Activated naive CD4-positive, alpha-beta T cell treated with Interleukin-2 at 50 U/mL for 16 hours (primary cell): ENCODE measurements at places on chromosomes 7 and 10.

DNA sequence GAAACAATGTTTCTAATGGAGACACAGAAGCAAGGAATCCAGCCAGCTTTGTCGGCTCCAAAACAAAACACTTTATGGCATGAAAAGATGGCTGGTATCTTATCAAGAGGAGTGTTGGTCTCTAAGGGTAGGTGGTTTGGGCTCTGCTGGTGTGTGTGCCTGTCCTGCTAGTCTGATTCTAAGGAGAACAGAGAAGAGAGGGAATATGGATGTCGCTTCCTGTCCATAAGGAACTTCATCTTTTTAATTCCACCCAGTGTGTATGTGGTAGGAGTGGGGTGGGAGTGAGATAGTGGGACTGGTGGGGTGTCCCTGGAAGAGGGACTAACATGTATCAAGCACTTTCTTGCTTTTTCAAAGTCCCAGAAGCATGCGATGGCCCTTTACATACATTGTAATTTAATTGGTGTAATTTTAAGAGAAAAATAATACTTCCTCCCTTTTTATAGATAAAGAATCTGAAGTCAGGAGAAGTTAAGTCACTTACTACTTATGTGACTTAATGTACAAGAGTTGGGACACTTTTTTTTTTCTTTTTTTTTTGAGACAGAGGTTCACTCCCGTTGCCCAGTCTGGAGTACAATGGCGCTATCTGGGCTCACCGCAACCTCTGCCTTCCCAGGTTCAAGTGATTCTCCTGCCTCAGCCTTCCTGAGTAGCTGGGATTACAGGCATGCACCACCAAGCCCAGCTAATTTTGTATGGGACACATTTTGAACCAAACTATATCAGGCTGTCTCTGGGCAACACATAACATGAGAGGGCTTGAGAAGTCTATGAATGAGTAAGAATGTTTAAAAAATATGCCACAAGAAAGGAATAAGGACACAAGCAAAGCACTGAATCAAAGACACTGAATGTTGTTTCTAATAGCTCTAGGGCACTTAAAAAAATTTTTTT lies 18.8 kb downstream of the NT5C3A start:
- DNase-seq, result no peak

- no peak for DNase-seq
Observed at GRCh38 chr7:22417349-22417748, 60.4 kb upstream of the RAPGEF5 start.

DNA sequence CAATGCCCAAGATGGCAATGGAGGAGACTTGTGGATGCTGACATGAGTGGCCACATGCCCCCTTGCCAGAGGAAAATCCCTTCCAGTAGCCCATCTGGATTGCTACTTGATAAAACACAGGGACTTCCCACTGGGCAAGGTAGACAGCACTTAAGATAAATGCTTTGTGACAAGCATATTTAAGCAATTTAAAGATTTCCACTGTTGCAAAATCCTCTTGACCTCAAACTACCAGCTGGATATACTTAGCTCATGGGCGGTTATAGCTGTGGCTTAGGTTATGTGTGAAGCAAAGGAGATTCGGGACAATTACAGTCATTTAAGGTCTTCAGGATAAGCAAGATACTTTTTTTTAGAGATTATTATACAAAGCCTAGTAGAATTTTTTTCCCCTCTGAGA lies 238.1 kb downstream of the BMPER start:
- DNase-seq, result no peak

DNA sequence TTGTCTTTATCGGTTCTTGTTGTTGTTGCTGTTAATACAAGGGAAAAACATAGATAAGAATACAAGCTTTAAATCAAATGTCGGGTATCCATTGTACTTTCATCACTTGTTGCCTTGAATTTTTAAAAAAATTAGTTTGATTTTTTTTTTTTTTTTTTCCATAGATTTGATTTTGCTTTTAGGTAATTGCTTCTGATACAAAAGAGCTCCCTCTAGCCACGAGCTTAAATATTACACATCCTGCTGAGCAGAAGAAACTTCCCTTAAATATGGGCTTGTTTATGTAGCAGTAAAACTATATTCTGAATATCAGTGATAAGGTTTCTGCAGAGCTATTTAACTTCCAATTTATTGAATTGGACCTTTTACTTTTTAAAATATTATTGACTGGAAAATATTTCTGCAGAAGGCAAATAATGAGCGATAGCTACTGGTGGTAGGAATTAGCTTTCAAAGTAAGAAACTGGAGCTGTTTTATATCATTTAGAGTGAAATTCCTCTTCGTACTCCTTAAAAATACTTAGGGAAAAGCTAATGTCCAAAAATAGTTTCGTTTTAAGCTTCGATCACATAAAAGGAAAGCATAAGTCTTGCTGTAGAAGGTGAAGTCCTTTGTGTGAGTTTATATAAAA lies 216.9 kb downstream of the POLR1F start:
- DNase-seq, result no peak

GRCh38 chr7:23539494-23539907 lies 7.7 kb upstream of the TRA2A start:
- no peak for DNase-seq

GRCh38 chr7:85102813-85103350 lies 84.0 kb downstream of the SEMA3D start:
- DNase-seq, result no peak

DNA sequence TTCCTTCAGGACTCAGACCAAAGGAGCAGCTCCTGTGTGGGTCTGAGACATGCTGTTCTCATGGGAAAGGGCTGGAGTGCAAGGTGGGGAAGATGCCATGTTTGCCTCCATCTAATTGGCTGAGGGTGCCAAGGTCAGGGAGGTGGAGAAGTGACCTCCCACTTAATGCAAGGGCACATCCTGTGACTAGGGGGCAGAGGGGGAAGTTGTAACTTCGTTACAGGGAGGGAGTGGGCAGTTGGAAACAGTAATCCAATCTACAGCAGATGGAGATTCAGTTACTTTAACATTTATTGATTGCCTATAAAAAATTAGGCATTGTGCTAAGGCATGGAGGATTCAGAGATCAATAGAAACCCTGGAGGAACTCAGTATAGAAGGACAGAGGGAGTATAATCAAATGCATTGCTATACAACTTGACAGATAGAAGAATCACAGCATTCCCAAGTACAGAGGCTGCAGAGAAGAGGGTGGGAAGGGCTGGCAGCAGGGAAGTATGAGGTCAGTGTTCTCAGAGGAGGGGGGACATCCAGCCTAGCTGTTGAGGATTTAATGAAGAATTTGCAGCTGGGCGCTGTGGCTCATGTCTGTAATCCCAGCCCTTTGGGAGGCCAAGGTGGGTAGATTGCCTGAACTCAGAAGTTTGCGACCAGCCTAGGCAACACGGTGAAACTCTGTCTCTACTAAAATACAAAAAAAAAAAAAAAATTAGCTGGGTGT lies 75.9 kb downstream of the CCNY start:
- DNase-seq, result no peak

GRCh38 chr10:117410557-117410956 lies 35.3 kb upstream of the PDZD8 start:
- DNase-seq, result no peak

DNA sequence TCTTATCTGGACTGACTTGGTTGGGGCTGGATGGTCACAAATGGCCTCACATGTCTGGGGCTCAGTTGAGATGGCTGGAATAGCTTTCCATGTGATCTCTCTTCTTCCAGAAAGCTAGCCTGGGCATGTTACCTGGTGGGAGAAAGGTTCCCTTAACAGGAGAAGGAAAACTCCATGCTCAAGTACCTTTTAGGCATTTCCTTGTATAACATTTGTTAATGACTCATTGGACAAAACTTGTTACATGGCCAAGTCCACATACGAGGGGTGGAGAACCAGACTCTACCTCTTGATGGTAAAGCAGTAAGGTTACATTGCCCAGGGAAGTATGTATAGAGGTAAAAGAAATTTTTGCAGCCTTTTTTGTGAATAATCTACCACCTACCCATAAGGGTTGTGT lies 826.4 kb downstream of the LRMDA start:
- no peak for DNase-seq

DNA sequence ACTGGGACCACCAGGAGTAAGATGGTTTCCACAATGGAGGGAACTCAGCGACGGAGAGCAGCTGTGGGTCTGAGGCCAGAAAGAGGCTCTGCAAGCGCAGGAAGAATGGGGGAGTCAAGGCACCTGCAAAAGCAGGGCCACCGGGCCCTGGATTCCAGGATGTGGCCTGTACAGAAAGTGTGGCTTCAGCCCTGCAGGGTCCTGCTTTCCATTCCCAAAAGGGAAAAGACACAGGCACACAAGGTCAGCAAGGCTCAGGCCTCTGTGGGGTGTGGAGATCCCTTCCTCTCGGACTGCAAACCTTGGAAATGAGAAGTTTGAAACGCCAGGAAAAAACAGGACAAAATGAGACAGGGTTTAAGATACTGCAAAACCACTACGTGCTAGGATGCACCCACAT lies 232.5 kb downstream of the TNS3 start:
- no peak for DNase-seq

DNA sequence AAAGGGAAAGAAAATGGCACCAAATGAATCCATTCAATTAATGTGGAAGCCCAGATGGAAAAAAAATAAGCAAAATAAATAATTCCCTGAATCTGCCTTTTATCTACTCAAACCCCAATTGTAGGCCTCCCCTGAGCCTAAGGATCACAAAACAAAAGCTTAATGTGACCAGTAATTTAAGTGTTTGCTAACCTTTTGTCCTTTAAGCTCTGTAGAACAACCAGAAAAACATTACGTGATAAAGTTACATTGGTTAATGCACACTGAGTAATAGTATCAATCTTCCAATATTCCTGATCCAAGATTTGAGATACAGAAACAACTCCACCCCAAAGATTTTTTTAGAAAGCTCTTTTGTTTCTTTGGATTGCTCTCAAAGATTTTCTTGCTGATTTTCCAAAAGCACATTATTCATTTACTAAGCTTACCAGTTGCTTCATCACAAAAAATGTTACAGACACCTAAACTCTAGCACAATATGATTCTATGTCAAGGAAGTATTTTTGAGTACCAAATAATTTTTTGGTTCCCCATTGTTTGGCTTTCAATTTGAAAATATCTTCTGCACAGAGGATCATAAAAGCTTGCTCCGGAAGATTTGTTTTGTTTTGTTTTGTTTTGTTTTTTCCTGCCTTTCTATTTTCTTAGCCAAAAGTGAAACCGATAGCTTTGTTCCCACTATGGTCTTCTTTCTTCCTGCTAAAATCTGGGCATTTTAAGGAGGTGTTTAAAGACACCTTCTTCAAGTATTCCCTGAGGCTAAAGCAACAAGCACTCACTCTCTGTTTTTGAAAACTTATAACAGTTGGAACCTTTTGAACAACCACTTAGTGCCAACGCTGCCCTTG lies 54.2 kb downstream of the TRIL start:
- no peak for DNase-seq

DNA sequence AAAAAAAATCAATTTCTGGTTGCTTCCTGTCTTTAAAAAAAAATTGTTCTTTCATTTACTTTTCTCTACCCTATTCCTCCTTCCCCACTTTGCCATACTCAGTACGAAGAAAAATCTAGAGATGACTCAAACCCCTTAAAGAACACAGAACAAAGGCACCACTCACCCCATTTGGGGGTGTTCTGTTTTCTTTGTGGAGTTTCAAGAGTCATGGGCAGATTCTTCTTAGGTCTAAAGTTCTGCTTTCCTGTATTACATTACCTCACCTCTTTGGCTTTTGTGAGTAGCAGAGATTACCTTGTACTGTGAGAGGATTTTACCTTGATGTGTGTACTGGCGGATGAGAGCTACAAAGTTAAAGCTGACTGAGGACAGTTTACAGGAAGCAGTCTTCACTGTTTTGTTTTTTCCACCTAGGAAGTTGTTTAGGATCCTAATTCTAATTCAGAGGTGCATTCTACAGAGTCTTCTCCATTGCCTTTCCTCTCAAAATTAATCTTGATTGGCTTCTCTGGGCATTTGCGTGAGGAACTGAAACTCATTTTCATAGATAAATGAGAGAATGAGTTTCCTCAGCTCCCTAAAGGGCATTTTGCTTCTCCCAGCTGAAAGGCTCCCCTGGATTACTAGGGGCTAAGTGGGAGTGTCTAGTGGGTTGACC lies 20.7 kb downstream of the AVL9 start:
- no peak for DNase-seq

DNA sequence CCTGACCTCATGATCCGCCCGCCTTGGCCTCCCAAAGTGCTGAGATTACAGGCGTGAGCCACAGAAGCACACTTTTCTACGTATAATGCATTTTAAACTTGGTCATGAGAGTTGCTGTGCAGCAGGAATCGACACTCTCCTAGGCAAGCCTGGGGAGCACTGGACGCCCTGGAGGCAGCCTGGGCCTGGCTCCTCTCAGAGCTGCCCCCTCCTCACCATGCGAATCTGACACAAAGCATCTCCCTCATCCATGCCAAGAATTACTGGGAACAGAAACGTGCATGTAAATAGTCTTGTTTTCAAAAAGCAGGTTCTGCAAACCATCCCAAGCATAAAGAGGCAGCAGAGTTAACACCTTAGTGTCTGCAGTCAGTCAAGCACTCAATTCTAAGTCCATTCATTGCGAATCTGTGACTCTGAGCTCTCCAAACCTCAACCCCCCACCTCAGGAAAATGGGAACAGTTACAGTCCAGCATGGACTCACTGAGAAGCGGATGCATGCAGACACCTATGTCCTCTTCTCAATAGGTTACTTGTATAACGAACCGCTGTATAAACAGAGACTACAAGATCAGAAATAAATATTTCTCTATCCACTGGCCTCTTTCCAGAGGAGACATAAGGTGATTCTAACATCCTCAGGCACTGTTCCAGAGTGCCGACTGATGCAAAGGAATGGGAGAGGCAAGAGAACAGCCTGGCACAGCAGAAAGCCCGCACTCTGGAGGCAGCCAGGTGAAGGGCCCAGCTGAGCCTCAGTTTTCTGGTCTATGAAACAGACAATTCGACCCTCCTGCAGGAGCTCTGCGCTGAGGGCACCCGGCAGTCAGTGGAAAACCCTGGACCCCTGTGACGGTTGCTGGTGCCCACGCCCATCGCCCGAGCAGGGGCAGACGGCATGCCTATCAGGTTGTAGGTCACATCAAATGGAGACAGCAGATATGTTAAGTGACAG lies 68.9 kb downstream of the MAD1L1 start:
- DNase-seq, result no peak

DNA sequence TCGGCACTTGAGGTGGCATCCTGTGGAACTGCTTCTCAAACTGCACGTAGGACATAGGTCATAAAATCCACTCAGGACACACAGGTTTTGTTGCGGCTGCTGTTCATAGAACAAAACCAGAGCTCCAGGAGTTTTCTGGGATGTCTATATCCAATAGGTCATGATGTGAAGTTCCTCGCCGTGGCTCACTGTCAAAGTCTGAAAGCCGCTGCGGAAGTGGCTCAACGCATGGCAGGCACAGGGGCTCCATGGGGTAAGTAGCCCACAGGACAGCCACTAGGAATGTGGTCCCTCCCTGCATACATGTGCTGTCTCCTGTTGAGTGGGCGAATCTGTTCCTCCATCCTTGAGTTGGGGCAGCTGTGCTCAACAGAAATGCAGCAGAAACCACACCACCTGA lies 72.2 kb downstream of the PRKAG2 start:
- no peak for DNase-seq

GRCh38 chr10:9885761-9886160 lies 1131.9 kb upstream of the CELF2 start:
- DNase-seq, result no peak
